ENCODE measurements at places on chromosomes 11 and 22.

GRCh38 chr11:118438314-118438931, 2.1 kb downstream of the KMT2A start:
- peak; percentile 17 for DNase-seq

GRCh38 chr11:45248501-45249011, 37.6 kb downstream of the SYT13 start:
- no peak for DNase-seq

DNA sequence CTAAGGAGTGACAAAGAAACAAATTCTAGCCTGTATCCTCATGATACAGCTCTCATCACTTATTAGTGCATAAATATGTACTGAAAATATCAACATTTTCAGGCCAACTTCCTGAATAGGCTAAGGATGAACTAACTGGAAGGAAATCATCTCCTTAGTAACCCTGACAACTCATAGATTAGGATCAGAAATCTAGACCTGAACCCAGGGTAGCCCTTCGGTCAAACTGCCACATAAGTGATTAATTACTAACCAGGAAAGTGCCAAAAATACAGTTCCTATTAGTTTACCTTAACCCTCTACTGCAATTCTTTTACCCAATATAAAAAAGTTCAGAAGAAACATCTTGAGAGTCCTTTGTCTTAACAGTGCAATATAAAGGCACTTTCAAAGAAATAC, 40.0 kb downstream of the AMBRA1 start:
- DNase-seq: no peak

DNA sequence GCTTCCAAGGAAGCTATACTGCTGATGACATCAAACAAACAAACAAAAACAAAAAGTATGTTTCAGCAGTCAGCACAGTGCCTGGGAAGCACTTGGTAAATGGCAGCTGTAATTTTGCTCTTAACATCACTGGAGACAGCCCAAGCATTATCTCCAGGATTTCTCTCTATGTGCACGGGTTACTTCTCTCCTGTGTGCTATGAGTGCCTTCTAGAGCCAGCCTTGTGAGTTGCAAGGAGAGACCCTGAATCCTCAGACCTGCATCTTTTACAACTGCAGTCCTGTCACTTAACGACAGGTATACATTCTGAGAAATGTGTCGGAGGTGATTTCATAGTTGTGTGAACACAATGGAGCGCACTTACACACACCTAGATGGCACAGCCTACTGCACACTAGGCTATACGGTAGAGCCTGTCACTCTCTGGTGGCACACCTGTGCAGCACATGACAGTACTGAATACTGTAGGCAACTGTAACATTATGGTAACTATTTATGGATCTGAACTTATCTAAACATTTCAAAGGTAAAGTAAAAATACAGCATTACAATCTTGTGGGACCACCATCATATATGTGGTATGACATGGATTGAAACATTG, 662.5 kb upstream of the B3GAT1 start:
- DNase-seq: peak; percentile 34

- DNase-seq: peak; percentile 72
Observed at GRCh38 chr11:125923012-125923579, 18.8 kb downstream of the DDX25 start.

- DNase-seq: peak; percentile 73
Observed at GRCh38 chr11:66418168-66418985, 2.5 kb upstream of the NPAS4 start.

- DNase-seq: peak; percentile 20
Observed at GRCh38 chr11:11420191-11420898, 67.3 kb upstream of the CSNK2A3 start.

DNA sequence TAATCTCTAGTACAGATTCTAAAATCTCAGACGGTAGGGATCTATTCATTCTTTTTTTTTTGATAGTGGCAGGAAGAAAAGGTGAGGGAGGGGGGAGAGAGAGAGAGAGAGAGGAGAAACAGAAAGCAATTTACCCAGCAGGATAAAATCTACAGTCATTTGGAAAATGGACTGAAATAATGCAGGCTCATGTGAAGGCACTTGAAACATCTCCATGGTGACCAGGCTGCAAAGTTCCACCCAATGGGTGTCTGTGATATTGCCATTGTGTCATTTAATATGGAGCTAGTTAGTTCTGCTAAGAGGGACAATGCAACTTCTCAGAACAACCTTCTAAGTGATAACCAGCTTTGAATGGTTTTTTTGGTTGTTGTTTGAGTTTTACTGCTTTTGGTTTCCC, 165.2 kb upstream of the RAG2 start:
- DNase-seq: no peak

DNA sequence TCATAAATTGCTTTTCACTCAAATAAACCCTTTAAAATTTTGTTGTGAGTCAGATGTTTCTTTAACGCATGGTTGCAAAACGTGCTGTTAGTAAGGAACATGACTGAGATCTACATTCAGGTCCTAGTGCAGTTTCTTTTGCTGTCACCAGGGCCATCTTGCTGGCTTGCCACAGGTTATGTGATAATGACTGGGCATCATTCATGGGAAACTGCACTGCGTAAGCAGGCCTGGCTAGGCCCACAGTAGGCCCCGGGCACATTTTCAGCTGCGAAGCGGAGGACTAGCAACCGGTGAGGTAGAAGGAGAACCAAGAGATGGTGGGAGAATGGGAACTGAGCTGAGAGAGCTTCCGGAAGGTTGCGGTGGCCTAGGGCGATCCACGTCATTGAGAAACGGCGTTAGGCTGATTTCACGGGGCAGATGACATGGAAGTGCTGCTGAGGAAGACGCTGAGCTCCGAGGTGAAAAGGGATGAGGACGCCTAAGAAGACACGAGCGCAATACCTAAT, 3.2 kb upstream of the KLHDC7B start:
- DNase-seq: no peak

DNA sequence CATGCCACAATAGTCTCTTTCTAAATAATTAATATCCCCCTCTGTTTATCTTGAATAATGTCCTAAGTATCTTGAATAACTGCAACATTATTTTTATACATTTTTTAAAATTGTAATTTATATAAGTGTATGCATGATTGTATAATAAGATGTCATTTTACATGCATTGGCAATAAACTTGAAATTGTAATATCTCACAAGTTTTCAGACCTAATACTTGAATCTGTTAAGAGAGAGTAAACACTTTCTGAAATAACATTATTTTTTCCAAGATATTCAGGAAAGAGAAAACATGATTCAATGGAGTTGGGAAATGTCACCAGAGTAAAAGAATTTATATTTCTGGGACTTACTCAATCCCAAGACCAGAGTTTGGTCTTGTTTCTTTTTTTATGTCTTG, at the start of gene OR4D11:
TSS of gene OR4D11 (plus strand) at position 301 of the 400 bp plus-strand sequence. CDS start at position 301, 0 bp downstream.
- DNase-seq: no peak

- DNase-seq: no peak
Observed at GRCh38 chr22:11627436-11627797, 3900.6 kb upstream of the OR11H1 start.

GRCh38 chr22:32961497-32961896, 96.7 kb downstream of the SYN3 start:
- DNase-seq: no peak

DNA sequence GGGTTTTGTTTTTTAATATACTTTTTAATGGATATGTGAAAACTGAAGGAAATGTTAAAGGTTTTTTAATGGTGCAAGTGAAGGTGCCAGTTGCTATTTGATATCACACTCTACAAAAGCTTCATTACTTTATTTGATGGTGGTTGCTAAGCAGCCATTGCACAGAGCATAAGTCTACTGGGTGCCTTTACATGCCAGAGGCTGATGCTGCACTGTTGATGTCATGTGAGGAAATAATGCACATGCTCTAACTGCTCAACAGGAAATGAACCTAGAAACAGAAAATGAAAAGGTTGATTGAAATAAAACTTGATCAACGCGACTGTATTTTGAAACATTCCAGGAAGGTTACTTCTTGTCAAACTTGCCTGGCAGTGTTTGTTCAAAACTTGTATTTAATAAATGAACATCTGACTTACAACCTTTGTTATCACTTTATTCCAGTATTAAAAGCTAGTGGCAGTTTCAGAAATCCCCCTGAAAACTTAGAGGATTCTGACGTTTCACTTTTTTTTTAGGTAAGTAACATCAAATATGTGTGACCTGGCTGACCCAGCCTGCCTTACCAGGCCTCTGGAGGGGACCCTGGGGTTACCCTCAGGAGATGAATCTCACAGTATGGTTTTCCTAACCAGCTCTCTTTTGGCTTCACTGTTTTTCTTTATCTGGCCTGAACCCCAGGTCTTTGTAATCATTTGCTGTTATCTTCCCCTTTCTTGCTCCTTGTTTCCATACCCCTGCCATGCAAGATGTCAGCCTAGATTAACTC, 2.4 kb upstream of the ATP5MG start:
- DNase-seq: no peak

GRCh38 chr11:130580891-130581492, 132.5 kb downstream of the ADAMTS15 start:
- DNase-seq: no peak

GRCh38 chr11:106585061-106585460, 433.2 kb downstream of the GUCY1A2 start:
- DNase-seq: no peak

- no peak for DNase-seq
Observed at GRCh38 chr22:40469181-40469580, 98.8 kb downstream of the SGSM3 start.

GRCh38 chr22:33105501-33105911, 47.3 kb upstream of the SYN3 start:
- DNase-seq: peak; percentile 1

DNA sequence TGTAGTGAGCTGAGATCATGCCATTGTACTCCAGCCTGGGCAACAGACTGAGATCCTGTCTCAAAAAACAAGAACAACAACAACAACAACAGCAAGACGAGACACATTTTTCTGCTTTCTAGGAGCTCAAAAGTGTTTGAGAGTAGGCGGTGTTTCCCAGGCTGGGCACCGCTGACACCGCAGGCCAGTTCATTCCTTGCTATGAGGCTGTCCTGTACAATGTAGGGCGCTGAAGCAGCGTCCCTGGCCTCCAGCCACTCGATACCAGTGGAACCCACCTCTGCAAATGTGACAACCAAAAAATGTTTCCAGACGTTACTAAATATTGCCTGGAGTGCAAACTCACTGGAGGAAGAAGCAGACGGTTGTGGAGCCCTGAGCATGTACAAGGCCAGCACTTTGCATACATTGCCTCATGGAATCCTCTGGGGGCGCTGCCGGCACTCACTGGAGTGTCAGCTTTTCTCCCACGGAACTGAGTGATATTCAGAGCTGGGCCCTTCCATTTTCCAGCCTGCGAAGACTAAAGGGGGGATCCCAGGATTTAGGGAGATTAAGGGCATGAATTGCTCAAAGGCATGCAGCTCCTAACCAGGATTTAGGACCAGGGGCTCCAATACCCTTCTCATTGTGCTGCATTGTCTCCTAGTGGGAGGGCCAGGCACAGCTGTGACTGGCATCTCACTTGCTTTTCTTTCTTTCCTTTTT, 5.8 kb upstream of the MIEF1 start:
- peak; percentile 29 for DNase-seq

DNA sequence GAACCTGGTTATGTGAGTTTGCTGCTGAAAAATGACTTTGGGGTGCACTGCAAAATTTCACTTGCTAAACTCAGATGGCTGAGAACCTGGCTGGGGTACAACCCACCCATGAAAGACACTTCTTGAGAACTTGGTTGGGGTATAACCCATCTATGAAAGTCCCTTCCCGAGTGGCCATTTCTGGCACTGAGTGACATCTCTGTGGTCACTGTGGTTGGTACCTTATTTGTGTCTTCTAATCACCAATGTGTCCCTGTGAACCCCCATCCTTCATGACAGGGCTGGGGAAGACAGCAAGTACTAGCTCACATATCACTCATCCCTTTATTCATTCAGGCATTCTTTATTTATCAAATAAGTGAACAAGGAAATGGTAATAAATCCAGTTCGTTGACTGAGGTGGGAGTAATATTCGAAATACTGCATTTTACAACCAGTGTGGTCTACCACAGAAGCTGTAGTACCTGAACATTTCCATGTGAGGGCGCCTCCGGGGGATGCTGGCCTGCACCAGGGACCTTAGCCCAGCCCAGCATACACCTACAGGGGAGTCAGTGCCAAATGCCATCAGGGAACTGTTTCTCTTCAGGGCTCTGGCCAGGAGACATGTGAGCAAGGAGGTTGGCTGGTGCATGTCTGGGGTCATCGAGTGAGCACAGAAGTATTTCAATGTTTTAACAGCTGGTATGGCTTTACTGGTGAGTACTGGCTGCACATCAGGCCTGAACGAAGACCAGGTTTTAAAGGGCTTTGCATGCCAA, 122.1 kb downstream of the CSNK2A3 start:
- DNase-seq: no peak

- DNase-seq: no peak
Observed at GRCh38 chr11:86807360-86807759, 7.0 kb downstream of the PRSS23 start.

DNA sequence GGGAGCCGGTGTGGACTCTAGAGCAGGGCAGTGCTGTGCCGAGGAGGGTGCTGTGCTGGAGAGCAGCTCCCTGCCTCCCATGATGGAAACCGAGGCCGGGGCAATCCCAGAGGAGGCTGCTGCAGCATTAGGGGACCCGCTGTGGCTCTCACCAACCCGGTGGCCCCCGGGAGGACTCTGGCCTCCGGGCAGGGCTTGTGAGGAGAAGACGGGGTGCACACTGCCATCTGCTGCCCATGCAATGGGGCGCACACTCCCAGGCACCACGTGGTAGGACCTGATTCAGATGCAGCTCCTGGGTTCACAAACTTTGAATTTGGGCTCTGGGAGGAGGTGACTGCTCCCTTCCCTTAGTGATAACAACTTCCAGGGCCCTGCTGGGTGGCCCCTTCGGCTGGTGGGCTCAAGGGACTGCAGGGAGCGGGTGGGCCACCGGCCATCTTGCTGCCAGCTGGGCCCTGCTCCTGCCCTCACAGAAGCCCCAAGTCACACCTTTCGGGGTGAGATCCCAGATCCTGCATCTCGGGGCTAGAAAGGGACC, 93.8 kb upstream of the FGF3 start:
- no peak for DNase-seq

- no peak for DNase-seq
Observed at GRCh38 chr11:62860835-62861563, 19.7 kb upstream of the SLC3A2 start.

DNA sequence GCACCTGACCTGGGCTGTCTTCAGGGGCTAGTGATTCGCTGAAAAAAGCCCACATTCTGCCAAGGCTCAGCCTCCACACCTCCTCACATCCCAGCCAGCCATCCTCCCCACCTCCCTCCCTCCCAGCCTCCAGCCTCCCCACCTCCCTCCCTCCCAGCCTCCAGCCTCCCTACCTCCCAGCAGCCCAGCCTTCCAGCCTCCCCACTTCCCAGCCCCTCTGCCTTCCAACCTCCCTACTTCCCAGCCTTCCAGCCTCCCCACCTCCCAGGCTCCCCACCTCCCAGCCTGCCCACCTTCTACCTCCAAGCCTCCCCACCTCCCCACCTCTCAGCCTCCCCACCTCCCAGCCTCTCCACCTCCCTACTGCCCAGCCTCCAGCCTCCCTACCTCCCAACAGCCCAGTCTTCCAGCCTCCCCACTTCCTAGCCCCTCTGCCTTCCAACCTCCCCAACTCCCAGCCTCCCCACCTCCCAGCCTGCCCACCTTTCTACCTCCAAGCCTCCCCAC, 33.7 kb upstream of the TH start:
- DNase-seq: no peak

- DNase-seq: no peak
Observed at GRCh38 chr22:44086271-44087088, 62.4 kb downstream of the PARVB start.

- DNase-seq: peak; percentile 29
Observed at GRCh38 chr11:7892840-7893254, 38.2 kb downstream of the OR10A6 start.

- no peak for DNase-seq
Observed at GRCh38 chr11:75325713-75326438, 25.6 kb downstream of the ARRB1 start.

- peak; percentile 89 for DNase-seq
Observed at GRCh38 chr11:2847561-2847960, 38.0 kb downstream of the CDKN1C start.

- no peak for DNase-seq
Observed at GRCh38 chr11:122659676-122660554, 4.4 kb downstream of the UBASH3B start.

All from NCI-H345 (cell line).